ENCODE measurements at places on chromosomes 2 and 18.

DNA sequence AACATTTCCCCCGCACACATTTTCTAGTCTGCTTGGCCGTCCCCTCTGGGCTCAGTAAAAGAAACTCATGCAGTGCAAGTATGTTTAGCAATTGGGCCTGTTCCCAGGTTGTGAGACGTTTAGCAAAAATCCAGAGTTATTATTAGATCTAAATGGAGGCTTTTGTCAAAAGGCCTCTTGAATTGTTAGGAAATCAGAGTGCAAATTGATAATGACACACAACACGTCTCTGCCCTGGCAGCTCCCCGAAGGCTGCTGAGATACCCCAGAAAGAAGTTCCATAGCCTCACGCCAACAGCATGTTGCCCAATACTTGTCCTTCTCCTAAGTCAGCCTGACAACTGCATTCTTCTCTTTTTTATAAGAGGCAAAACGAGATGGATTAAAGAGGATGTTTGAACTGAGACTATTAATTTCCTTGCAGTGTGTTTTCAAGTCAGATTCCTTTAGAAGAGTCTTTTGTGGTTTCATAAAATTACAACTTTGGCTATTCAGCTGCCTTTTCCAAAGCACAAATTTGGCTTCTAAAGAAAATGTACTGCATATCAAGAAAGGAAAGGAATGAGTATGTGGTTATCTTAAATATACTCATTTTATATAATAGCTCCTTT is 202.2 kb downstream of the TRIB2 start:
- no peak for DNase-seq

DNA sequence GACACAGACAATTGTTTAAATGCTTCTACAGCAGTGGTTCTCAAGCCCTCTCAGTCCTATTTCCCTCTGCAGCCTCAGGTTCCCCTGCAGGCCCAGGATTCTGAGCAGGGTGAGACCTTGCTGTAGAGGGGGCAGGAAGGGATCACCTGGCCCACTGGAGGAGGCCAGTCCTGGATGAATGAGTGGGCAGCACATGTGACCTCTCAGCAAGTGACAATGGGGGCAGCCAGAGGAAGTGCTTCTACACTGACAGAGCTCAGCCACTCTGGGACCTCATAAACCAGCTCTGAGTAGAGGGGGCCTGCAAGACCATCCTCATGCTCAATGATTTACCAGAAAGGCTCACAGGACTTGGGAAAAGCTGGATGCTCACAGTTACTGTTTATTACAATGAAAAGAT is 63.2 kb downstream of the ASB1 start:
- no peak for DNase-seq

GRCh38 chr2:160432633-160433032 is 61.0 kb downstream of the RBMS1 start:
- no peak for DNase-seq

DNA sequence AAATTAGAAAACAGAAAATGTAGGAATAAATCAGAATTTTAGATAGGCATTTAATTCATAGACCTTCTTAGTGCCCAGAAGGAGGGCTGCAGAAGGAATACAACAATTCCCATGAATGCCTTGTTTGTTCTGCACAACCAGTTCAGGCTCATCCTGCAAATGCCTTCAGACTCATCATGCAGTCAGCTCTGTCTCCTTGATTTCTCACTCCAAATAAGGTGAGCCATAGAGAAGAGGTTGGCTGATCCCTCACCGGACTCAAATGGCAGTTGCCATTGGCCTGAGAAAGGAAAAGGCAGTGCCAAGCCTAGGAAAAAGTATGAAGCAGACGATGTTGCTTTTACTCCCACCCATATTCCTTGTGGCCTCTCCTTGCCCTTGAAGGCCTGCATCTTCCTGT is 50.3 kb downstream of the DSC3 start:
- no peak for DNase-seq

DNA sequence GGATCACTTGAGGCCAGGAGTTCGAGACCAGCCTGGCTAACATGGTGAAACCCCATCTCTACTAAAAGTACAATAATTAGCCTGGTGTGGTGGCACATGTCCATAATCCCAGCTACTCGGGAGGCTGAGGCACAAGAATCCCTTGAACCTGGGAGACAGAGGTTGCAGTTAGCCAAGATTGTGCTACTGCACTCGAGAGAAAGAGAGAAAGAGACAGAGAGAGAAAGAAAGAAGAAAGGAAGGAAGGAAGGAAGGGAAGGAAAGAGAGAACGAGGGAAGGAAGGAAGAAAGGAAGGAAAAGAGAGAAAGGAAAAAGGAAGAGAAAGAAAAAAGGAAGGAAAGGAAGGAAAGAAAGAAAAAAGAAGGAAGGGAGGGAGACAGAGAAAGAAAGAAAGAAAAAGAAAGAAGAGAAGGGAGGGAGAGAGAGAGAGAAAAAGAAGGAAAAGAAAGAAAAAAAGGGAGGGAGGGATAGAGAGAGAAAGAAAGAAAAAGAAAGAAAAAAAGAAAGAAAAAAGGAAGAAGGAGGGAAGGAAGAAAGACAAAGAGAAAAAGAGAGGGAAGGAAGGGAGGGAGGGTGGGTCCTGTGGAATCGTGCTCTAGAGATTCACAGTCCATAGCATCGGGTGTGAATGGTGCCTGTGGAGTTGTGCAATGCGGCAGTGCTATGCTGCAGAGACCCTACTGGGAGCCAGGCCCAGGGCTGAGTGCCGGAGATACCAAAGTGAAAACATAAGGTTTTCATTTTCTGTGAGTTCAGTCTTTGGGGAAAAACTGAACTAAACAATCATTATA is 4.6 kb upstream of the SDC1 start:
- DNase-seq, result no peak

DNA sequence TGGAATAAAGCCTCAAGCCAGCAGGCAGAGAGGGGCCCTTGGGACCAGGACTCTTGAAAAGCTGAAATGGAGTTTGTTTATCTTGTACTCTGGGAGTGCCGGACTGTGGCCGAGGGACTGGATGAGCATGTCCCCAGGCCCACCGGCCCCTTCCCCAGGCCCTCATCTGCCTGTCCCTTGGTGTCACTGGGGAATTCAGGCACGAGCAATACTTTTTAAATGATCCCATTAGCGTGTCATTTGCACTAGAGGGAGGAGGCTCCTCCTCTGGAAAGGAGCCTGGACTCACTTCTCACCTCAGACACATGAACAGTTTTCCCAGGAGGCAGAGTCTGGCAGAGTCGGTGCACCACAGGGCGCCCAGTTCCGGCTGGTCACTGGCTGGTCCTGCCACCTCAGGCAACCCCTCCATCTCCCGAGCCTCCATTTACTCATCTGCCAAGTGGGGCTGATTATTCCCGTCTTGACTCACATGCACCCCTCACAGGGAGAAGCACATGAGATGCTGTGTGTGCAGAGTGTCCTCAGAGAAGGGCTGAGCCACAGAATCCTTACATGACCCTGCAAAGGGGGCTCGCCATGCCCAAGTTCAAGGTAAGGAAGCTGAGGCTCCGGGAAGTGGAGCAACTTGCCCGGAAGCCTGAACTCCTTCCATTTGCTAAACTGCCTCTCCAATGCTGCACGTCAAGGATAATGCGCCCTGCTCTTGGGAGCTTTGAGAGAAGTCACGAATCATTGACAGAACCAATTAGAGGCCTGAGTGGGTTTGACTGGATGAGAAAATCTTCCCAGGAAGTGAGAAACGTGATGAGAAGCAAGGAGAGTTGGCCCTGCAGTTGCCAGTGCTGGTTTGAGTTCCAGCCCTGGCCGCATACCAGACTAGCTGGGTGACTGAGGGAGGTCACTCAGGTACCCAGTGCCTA is 26.7 kb downstream of the CIB4 start:
- peak; percentile 47 for DNase-seq

DNA sequence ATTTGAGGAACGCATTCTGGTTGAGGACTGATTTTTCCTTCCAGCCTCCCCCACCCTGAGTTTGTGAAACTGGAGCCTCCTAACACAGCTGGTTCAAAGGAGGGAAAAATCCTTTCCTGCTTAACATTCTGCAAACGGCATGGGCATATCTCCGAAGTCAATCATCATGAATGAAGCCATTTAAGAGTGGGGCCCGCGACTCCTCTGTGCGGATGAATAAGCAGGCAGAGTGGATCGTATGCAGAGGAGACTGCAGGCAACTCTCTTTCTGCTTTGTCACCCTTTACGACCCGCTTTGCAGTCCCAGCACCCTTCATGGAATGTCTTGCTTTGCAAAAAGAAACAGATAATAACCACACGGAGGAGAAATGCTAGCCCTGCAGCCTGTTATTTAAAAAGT is 305.2 kb downstream of the CLIP4 start:
- no peak for DNase-seq

Measured in NCI-H2171 treated with DMSO at 0.1 percent for 48 hours (cell line).